ENCODE measurements at places on chromosomes 7 and 10.

GRCh38 chr7:151175047-151175792, 7.7 kb upstream of the GBX1 start:
- no peak for DNase-seq

DNA sequence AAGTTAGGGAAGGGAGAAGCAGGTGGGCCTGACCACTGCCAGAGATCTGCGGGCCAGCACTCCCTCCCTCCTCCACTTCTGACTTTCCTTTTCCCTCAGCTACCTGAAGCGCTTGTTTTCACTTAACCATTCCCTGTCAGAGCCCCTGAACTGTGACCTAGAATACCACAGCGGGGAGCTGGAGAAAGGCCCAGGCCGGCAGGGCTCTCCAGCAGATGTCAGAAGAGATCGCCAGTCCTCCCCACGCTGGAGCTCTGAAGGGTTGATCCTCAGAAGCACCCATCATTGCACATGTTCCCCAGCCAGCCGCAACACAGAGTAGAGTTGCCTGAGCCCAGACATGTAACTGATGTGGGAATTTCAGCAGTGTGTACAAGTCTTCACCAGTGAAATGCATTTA, 44.4 kb upstream of the GAD2 start:
- no peak for DNase-seq

- DNase-seq = no peak
These were observed 70.3 kb upstream of the LRGUK start for GRCh38 chr7:134056816-134057215.

- DNase-seq = no peak
These were observed 152.6 kb downstream of the ZMYND11 start for GRCh38 chr10:287814-288213.

GRCh38 chr7:130998993-130999602, 265.1 kb upstream of the KLF14 start:
- DNase-seq = no peak

- DNase-seq = no peak
These were observed 42.6 kb upstream of the CXCL12 start for GRCh38 chr10:44427479-44427878.
